ENCODE measurements at places on chromosomes 11 and 22.

DNA sequence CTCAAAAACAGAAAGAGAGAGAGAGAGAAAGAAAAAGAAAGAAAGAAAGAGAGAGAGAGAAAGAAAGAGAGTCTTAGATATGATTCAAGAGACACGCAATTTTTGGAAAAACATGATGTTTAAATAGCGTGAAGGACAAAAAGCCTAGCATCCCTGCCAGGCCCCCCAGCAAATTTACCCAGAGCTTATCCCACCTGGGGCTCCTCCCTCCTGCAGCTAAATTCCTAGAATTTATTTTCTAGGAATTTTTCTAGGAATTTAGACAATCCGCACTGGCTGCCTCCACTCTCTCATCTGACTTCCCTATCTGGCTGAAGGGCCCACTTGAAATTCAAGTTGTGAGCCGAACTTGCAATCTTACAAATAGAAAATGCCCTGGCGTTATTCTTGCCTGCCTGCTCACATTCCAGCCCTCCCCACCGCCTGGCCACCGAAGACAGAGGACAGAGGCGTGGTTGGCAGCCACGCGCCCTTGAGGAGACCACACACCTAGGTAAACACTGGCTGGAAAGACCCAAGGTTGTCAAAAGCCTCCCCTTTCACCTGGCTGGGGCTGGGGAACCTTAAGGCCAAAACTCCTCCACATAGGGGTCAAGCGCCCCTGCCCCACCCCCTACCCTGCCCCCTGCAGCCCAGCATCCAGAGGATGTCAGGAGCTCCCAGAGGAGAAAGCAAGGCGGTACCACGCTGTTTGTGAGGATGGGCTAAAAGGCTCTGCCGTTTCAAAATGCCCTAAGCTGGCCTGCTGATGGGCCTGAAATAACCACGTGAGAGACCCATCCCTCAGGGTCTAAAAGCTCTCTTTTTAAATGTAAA, 42.2 kb downstream of the AHNAK start:
- no peak for DNase-seq

GRCh38 chr22:39617342-39617741, 46.8 kb downstream of the CACNA1I start:
- DNase-seq = no peak

DNA sequence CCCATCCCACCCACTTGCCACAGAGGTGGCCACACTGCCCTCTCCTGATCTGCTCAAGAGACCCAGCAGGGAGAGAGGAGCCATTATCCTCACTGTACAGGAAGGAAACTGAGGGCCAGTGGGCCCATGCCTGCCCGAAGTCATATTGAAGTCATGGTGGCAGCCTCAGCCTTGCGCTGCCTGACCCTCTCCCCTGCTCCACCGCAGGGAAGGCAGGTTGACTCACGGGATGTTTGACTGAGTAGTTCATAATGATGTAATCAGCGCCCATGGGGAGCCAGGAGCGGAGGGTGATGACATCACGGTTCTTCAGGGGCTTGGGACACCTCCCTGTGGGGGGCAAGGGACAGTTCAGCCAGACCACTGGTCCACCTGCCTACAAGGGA, 6.1 kb upstream of the ARAP1 start:
- DNase-seq = no peak

DNA sequence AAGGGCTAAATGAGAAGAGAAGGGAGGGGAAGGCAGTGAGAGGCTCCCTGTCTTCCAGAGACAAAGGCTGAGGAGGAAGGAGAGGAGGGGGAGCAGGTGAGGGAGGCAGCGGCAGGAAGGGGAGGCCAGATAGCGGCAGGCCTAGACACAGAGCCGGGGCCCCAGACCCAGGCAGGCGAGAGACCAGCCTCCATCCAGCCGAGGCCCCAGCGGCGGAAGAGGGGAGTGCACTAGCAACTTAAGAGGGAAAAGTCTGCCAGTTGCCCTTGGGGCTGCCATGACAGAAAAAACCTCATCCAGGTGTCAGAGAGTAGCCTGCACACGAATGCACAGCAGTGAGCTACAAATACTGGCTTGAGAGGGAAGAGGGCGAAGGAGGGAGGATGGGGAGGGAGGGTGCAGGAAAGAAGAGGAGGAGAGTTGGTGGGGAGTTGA, 46.7 kb downstream of the IGLL1 start:
- DNase-seq = no peak

DNA sequence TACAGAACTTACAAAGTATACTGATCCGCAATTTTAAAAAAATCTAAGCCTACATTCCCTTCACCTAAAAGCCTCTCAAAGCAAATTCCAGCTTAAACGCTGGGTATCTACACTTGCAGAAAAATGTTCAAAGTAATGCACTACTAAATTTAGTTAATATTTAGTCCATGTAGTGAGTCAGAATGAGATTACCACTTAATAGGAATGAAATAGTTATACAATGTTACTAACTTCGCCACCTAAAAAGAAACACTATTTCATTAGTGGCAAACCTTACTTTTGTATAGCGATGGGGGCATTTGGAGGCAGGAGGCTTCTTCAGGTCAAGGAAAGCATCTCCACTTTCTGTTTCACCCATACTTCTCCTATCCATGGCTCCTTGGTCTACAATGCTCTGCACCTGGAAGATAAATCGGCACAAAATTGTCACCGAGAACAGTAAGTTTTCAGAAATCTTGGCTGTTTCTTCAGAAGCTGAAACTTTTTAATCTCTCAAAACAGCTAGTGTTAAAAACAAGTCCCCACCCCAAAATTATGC, 1.2 kb downstream of the EIF4ENIF1 start:
- DNase-seq = no peak
